ENCODE measurements at places on chromosomes 3 and 15.

GRCh38 chr3:155611456-155611855, 133.4 kb downstream of the PLCH1 start:
- H3K27me3 ChIP-seq, result peaks cover 2% of the 10 kb centered on the region
- no peak overlapping the region for H3K4me3 ChIP-seq
- H3K36me3 ChIP-seq, result no peaks in the 10 kb centered on the region

DNA sequence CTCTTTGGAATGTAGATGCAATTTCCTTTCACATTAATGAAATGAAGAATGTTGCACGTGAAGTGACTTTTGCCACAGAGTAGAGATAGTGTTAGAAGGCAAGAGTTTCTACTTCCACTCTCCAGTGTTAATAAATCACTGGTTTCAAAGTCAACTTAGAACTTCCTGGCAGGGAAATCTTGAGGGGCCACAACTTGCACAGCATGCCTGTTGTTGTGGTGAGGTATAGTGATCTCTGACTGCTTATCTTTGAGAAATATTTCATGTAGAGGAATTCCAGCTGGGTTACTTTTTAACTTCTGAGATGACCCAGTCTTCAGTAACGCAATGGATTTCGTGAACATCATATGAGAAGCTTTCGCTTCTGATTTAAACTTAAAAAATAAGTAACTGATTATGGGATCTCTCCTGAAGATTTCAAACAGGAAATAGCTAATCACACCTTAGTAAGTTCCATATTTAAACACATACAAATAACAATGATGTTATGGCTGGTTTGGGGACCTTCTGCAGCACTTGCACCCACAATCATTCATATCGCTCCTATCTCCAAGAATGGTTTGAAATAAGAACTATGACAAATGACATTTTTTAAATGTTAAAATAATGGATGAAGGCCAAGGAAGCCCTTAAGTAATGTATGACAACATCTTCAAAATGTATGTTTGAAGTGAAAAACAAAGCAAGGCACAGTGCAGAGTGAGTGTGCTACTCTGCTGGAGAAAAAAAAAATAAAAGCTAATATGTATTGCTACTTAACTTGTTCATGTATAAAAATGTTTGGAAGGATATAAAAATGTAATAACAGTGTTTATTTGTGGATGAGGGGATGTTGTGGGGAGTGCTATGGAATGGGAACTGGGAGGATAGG, 726.5 kb upstream of the NECTIN3 start:
- H3K4me3 ChIP-seq, result no peak overlapping the region
- no peak overlapping the region for H3K27ac ChIP-seq
- peaks cover 5% of the 10 kb centered on the region for H3K27me3 ChIP-seq
- no peaks in the 10 kb centered on the region for H3K4me1 ChIP-seq

DNA sequence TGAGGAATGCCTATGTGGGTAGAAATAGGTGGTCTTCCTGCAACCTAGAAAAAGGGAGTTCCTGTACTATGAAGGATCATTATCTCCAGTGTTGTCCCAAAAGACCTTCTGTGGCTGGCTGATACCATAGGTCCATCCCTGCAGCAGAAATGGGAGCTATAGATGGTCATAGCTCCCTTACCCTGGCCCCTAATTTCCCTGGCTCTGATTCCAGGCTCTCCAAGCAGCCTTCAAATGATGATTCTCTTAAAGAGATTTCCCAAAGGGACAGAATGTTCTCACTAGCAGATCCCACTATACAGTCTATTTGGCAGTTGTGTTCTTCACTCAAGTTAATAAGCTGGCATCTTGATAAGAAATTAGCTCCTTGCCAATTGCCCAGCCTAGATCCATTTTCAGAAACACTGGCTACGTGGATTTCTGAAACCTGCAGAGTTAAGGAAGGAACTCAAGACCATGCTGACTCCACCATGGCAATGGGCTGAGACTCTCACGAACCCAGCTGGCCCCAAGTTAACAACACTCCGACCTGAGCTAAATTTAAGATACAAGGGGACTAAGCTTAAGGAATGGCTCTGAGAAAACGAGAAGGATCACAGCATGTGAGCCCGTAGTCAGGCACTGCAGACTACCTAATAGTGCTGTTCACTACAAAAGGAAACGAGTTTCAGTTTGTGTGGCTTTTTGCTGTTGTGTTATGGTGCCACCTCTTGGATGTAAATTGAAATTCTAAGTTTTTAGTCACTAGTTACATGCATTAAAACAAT, 11.4 kb downstream of the C15orf40 start:
- peak overlapping the region; percentile 73 for H3K4me3 ChIP-seq
- peaks cover 7% of the 10 kb centered on the region for H3K4me1 ChIP-seq
- no peaks in the 10 kb centered on the region for H3K27me3 ChIP-seq
- DNase-seq, result no peak

- DNase-seq, result no peak
- no peaks in the 10 kb centered on the region for H3K4me1 ChIP-seq
- H3K27ac ChIP-seq, result no peak overlapping the region
- H3K4me3 ChIP-seq, result no peak overlapping the region
- H3K27me3 ChIP-seq, result no peaks in the 10 kb centered on the region
Observed at GRCh38 chr3:2822611-2823010, 287.6 kb downstream of the IL5RA start.
